Naive thymus-derived CD8-positive, alpha-beta T cell (primary cell): ENCODE measurements at places on chromosomes 6 and 20.

GRCh38 chr6:41443616-41444525 is 102.3 kb upstream of the FOXP4 start:
- DNase-seq, result no peak

DNA sequence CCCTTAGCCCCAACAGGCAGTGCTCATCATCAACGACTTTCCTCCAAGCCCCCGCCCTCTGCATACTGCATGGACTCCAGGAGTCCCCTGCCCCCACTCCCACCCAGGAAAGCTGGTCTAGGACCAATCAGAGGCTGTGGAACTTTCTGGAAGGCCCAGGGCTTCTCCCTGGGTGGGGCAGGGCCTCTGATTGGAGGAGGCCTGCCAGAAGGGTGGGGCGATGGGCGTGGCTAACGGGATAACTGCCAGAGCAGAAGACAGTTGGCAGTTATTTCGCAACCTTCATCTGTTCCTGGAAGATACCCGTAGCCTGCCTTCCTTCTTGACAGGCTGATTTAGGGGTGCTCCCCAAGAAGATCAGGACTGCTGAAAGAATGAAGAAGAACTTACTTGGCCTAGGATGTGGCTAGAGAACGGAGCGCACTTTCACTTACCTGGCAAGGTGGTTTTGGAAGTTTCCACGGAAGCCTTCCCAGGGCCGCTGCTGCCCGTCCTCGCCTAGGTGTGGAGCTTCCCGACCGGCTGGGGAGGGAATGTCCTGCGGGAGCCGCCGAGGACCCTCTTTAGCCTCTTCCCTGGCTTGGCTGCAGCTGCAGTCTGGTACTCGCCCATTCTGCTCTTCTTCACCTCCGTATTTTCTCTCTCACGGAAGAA is 209.0 kb downstream of the LRFN2 start:
- no peak for DNase-seq

DNA sequence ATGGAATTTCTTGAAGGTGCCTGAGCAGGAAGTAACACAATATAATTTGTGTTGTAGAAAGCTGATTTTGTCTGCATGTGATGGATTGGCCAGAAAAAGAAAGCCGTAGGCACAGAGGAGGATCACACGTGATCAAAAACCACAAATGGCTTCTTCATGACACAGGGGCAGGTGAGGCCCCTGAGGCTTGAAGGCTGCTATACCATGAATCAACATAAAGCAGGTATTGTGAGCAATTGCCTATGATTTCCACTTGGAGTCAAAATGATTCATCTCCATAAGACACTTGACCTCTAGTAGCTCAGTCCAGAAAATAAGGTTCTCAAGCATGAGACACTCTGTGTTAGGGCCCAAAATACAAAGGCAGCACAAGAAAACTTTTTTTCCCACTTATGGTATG is 42.4 kb upstream of the EYA4 start:
- DNase-seq, result no peak

DNA sequence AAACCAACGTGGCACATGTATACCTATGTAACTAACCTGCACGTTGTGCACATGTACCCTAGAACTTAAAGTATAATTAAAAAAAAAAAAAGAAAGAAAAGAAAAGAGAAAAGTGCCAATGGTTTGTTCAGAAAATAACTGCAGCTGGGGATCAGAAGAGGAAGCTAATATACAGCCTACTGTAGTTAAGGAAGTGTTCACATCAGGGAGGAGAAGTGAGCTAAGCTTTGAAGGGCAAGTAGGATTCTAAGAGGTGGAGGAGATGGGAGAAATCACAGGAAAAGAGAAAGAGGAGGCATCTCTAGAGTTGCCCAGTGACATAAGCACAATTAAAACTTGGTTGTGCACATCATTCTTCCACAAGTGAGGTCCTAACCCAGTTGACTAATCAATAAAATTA is 214.4 kb upstream of the DTNBP1 start:
- DNase-seq, result no peak

GRCh38 chr6:16839631-16840179 is 78.4 kb upstream of the ATXN1 start:
- no peak for DNase-seq

GRCh38 chr6:112501705-112502104 is 154.6 kb downstream of the RFPL4B start:
- DNase-seq, result no peak

DNA sequence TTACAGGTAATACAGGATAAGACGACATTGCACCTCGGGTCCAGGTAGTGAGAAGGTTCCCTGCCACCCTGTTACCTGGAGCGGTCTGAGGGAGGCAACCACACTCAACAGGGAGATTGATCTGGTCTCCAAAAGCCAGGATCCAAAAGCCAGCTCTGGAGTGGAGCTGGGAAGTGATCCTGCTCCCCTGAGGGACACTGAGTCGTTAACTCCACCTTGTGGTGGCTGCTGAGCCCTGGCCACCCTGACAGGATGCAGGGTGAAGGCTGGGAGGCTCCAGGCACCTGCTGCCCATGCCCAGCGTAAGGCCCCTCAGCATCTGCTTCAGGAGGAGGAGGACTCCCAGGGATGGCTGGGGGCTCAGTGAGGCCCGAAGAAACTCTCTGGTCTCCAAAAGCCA is 38.7 kb upstream of the SLC22A2 start:
- no peak for DNase-seq
